ENCODE measurements at places on chromosomes 2 and 18.

GRCh38 chr18:59041819-59042815 lies 97.6 kb upstream of the SEC11C start:
- DNase-seq = no peak

DNA sequence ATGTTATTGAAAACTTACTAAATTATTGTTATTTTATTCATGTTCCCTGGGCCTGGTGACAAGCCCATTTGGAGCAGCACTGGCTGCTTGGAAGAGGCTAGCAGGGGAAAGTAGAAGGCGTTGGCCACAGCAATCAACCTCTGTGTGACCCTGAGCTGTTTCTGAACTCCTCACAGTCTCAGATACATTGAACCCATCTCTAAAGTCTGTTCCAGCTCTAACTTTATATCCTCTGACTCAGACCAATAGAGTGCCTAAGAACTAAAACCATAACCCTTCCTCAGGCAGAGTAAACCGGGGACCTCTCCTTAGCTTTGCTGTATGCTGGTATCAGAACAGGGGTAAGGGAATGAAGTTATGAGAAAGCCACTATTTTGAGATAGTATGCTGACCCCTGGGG lies 96.4 kb upstream of the NOL4 start:
- DNase-seq = no peak

DNA sequence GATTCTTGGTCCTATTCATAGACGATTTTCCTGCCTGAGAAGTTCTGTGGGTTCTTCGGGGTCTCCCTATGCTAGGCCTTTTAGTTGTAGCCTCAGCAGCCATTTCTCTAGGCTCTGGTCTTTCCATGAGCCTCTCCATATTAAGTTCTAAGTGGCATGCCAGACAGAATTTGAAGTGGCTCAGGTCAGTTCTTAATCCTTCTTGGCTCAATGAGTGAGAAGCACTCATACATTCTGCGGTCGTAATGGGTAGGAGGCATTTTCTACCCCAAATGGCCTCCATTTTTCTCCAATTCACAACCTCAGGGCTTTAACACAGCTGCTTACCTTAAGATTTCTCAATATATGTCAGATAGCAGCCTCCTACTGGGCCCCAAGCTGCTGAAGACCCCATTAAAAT lies 405.3 kb upstream of the GALNT5 start:
- no peak for DNase-seq

DNA sequence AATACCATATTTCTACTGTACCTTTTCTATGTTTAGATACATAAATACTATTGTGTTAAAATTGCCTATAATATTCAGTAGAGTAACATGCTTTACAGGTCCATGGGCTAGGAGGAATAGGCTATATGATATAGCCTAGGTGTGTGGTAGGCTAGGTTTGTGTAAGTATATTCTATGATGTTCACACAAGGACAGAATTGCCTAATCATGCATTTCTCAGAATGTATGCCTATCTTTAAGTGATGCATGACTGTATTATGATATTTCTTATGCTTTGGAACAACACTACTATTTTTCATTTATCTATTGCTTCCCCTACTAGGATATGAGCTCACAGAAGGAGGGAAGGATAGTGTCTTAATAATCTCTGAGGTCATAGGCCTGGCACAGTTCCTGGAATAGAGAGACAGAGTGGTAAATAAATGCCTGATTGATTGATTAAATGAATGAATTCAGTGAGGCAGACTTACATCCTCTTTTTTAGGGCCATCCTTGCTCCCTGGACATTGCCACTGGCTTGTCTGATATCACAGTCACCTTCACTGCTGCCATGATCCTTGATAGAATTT lies 121.0 kb downstream of the MYO3B start:
- no peak for DNase-seq

- DNase-seq = no peak
Measured at GRCh38 chr2:209988010-209988409, 14.4 kb upstream of the RPE start.

DNA sequence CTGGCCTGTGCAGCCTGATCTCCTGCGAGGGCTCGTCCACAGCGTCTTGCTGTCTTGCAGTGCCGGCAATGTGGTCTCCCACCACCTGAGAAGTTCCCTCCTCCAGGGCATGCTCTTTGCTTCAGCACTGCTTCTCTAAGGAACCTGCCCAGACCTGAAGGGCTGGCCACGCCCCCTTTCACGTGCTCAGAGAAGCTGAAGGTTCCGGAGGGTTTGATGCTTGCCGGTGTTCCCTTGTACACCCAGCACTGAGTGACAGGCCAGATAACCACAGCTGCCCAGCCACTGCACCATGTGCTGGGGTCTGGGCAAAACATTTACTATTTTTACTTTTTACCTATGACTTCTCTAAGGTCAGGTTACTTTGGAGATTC lies 1.7 kb upstream of the POLR2D start:
- DNase-seq = no peak

DNA sequence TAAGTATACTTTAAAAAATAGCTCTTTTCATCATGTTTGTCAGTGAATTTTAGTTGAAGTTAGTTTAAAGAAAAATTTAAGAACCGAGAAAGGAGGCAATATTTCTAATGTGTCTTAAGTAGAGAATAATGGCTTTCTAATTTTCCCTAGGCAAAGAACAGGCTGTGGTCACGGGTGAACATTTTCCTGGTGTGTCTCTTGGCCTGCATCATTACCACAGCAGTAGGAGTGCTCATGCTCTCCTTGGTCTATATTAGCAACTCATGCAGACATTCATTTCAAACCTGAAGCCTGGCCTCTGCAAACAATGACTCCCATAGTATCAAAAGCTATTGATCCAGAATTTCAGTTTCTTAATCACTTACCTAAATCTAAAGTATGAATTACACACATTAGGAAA lies 57.4 kb downstream of the C18orf54 start:
- no peak for DNase-seq

GRCh38 chr18:60732143-60732542 lies 359.6 kb upstream of the MC4R start:
- DNase-seq = no peak

GRCh38 chr2:77567723-77568122 lies 45.5 kb upstream of the LRRTM4 start:
- DNase-seq = no peak

- no peak for DNase-seq
Measured at GRCh38 chr18:35024965-35025364, 16.2 kb upstream of the MAPRE2 start.

DNA sequence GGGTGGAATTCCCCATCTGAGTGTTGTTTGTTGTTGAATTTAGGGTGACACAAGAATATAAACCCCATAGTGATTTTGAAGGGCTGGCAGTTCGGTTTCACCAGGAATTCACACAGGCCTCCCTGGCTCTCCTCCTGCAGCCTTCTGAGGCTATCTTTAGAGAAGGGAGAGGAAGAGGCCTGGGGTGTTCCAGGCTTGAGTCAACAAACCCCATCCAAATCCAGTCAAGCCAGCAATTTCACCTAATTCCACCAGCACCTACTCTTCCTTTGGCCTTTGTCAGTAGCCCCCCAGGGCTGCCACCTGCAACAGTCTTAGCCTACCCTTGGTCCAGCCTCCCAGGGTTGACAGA lies 32.0 kb downstream of the MARCHF4 start:
- DNase-seq = no peak

Measured in H54 (cell line).